ENCODE measurements at places on chromosomes 3 and 15.

DNA sequence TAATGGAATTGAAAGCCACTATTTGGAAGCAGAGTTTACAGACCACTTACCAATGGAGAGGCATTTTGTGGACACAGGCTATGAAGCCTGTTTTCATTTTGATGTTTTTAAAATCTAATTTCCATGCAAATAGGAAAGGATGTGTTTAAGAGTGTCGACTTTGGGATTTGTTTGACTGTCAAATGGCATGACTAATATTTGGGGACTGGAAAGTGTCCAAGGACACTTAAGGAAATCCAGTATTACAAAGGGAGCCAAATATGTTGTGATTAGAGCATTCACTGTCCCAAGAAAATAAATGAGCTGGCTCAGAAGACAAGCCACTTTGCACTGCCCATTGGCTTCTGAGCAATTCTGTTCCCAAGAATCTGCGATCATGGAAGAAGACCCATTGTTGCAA is 34.0 kb upstream of the SLC6A11 start:
- DNase-seq: no peak

- DNase-seq: no peak
Observed at GRCh38 chr3:129514563-129514962, 13.9 kb upstream of the RHO start.

DNA sequence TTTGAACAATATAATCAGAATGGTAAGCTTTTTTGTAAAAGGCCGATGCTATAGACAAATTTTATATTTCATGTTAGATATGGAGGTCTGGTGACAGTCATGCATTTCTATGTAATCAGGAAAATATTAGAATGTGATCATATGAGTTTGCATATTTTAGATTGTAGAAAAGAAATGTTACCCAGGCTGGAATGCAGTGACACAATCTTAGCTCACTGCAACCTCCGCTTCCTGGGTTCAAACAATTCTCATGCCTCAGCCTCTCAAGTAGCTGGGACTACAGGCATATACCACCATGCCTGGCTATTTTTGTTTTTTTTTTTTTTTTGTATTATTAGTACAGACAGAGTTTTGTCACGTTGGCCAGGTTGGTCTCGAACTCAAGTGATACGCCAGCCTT is 152.0 kb downstream of the LMLN start:
- no peak for DNase-seq

DNA sequence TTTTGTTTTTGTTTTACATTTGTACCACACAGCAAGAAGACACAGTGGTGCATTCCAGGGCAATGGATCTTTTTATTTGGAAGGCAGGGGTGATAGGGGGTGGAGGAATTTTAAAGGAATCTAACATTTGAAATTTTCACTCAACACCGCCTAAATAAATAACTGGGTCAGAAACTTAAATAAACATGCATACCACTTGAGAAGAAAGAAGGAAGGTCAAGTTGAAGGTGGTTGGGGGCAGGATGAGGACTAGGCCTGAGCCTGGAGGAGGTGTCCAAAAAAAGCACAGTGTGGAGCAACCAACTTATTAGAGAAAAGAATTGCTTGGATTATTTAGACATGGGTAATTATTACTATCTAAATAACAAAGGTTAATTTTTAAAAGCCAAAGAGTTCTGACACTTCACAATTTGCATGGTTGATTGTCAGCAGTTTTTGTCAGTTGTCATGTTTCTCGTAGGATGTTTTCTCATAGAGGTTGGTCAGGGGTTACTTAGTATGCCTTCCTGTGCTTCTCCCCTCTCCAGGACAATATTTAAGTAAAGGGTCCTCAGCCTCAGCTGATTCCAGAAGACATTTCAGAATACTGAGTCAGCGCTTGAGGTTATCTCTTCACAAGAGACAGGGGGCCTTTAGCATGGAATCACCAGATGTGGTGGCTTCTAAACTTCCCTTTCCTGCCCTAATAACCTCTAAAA is 173.7 kb upstream of the SLC2A2 start:
- no peak for DNase-seq

DNA sequence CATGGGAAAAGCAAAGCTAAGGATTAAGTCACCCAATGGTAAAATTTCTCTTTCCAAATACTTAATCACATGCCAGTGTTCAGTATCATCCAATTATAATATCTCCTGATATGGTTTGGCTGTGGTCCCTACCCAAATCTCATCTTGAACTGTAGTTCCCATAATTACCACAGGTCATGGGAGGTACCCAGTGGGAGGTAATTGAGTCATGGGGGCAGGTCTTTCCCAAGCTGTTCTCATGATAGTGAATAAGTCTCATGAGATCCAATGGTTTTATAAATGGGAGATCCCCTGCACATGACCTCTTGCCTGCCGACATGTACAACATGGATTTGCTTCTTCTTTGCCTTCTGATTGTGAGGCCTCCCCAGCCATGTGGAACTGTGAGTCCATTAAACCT is 26.1 kb upstream of the NMB start:
- DNase-seq: no peak

- DNase-seq: no peak
Observed at GRCh38 chr15:40464595-40465185, 6.1 kb upstream of the CHST14 start.

- no peak for DNase-seq
Observed at GRCh38 chr3:98812851-98813374, 49.8 kb downstream of the ST3GAL6 start.

DNA sequence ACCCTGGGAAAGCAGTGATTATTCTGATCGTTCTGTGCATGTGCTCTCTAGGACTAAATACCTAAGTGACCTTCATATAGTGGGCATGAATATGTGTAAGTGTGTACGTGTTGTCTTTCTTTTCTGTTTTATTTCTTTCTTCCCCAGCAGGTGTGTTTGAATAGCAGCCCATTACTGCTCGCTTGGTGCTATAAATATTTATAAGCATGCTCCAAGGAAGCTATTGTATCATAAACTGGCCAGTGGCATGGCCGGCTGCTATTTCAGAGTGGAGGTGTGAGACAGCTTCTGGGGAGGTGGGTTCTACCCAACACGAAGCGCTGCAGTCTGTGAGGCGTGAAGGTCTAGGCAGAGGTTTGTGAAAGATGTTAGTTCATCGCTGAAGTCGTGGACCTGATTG is 641.8 kb downstream of the NTRK3 start:
- no peak for DNase-seq

DNA sequence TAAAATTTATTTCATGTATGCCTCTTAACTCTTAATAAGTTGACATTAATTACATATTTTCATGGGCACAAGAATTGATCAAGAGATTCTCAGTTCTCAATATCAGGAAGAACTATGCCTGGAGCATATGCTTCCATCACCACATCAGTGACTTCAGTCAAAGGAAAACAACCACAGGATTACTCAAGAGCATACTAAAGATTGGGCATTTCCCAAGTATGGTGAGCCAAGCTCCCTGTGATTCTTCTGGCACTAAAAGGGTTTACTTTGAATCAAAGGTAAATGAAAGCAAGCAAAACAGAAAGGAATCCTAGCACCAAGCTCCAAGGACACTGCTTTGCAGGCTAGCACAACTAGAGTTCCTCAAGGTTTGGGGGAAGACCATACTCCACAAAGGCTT is 44.6 kb downstream of the FMN1 start:
- no peak for DNase-seq

DNA sequence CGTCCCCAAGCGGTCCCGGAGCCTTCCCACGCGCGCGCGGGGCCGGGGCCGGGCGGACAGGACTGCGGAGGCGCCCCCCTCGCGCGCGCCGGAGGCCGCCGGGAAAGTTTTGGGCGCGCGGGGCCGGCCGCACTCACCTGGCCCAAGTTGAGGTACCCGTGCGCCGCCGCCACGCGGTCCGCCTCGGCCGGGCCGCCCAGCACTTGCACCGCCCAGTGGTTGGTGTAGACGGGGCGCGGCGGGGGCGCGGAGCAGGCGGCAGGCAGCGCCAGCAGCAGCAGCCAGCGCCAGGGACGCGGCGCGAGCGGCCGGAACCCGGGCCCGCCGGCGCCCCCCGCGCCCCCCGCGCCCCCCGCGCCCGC is 289 bp downstream of the PCSK6 start:
- no peak for DNase-seq

- DNase-seq: no peak
Observed at GRCh38 chr3:98945101-98945524, 43.6 kb upstream of the DCBLD2 start.

- no peak for DNase-seq
Observed at GRCh38 chr15:58549785-58550074, 117.9 kb downstream of the LIPC start.

GRCh38 chr15:53910852-53911251 is 67.4 kb upstream of the UNC13C start:
- no peak for DNase-seq

DNA sequence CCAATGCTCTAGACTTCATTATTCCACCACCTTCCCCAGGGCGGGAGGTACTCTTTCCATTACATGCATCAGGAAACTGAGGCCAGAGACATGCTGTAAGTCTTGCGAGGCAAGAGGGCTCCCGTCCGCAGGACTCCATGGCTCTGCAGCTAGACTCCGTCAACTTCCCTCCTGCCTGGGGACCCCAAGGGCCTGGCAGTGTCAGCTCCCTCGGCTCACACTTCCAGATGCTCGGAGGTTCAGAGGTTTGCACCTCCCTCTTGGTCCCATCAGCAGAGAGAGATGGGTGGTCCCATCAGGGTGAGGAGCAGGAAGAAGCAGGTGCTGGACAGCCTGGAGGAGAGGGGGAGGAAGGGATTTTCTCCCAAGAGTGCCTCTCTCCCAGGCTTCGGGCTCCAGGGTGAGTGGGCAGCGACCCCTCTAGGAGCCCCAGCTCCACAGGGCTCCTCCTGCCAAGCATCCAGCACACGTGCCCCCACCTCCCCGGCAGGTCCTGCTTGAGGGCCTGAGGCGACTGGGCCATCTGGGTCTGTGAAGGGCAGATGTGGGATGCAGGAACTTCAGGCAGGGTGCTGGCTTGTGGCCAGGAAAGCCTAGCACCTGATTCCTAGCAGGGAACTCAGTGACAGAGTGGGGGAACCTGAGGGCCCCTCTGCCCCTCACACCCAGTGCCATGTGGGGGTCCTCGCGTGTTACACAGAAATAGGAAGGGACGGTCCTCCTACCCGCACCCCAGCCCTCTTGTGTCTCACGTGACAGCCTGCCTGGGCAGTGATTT is 9.3 kb downstream of the PAK6 start:
- DNase-seq: no peak

- no peak for DNase-seq
Observed at GRCh38 chr3:25604107-25604805, 60.5 kb downstream of the TOP2B start.

Data from ELF-1 (cell line).